Progenitor cell of endocrine pancreas (in vitro differentiated cells): ENCODE measurements at places on chromosomes 5 and 9. TPM values are rescaled to one million over a fixed set of nuclear protein-coding genes. Genes with fewer than 3 reads are reported as not detected.

GRCh38 chr5:68886814-68887213 lies 207.0 kb upstream of the SLC30A5 start:
- no peak overlapping the region for H3K4me3 ChIP-seq
- H3K27ac ChIP-seq, result no peak overlapping the region
- H3K27me3 ChIP-seq, result no peaks in the 10 kb centered on the region
- no peak for DNase-seq
- no peaks in the 10 kb centered on the region for H3K4me1 ChIP-seq
- no peaks in the 10 kb centered on the region for H3K36me3 ChIP-seq

DNA sequence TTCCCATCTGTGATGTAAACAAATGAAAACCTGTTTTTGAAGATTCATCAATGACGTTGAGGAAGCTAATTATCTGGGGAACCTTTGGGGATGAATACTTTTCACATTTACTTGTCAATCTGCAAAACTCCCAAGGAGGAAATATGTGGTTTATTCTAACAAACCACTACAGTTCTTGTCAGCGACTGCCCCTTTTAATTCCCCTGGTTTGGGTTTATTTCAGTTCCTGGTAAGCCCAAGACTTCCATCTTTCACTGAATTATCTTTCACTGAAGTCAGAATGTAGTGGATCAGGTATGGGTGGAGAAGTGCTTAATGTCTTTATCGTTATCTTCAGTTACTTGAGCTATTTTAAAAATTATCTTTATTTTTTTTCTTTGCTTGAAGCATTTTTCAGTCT lies 40.2 kb downstream of the TLR4 start:
- H3K4me1 ChIP-seq, result peaks cover 5% of the 10 kb centered on the region
- H3K27ac ChIP-seq, result no peak overlapping the region
- no peak overlapping the region for H3K4me3 ChIP-seq
- no peaks in the 10 kb centered on the region for H3K36me3 ChIP-seq

DNA sequence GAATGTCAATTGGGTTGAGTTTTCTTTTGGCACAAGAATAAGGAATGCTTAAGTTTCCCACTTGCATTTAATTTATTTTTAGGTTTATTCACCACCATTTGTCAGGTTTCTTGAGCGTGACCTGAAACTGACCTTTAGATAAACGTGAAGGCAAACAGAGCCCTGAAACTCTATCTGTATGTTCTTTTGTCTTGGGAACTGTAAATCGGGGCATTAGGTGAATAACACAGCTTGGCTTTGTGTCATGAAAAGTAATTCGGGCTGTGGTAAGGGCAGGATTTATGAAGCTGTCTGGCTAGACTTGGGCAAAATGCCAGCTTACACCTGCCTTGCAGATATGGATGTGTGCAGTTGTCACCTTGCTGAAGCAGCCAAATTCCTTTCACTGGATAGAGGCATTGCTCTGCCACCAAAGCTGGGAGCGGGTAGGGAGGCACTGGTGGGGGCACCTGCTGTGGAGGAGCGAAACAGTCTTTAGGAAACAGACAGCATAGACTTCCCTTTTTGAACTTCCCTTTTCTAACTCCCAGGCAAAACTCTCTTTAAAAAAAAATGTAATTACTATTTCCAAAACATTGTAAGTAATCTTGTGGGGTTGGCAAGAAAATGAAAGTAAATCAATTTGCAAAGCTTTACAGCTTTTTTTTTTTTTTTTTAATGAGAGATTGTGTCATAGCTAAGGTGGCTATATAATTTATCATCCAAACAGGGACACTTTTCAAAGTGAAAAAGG lies 545.2 kb downstream of the CSNK1G3 start:
- no peak for DNase-seq
- peak overlapping the region; percentile 97 for H3K27ac ChIP-seq
- H3K4me3 ChIP-seq, result peak overlapping the region; percentile 57
- H3K36me3 ChIP-seq, result no peaks in the 10 kb centered on the region
- H3K27me3 ChIP-seq, result no peaks in the 10 kb centered on the region
- peaks cover 54% of the 10 kb centered on the region for H3K4me1 ChIP-seq

- peaks cover 21% of the 10 kb centered on the region for H3K4me1 ChIP-seq
- H3K27me3 ChIP-seq, result peaks cover 14% of the 10 kb centered on the region
- no peak overlapping the region for H3K27ac ChIP-seq
- H3K4me3 ChIP-seq, result no peak overlapping the region
- no peaks in the 10 kb centered on the region for H3K36me3 ChIP-seq
These were observed 29.5 kb upstream of the SMAD5 start for GRCh38 chr5:136103118-136103517.

Gene STPG3
- not detected in 2 replicates for total RNA-seq

- H3K27me3 ChIP-seq, result peaks cover 16% of the 10 kb centered on the region
- H3K27ac ChIP-seq, result no peak overlapping the region
- DNase-seq, result no peak
These were observed 142.2 kb downstream of the SV2C start for GRCh38 chr5:76225336-76225735.

DNA sequence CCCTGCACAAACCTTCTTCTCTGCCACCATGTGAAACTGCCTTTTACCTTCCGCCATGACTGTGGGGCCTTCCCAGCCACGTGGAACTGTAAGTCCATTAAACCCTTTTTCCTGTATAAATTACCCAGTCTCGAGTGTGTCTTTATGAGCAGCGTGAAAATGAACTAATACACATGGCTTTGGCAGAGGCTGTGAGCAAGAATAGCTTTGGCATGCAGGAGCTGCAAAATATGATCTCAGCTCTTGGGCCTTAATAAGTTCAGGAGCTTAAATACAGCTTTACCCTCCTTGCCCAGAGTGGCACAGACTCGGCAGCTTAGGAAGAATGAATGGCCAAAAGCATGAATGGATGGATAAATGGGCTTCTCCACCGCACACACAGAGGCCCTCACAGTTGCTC lies 15.7 kb upstream of the SLC36A1 start:
- DNase-seq, result no peak
- H3K36me3 ChIP-seq, result no peaks in the 10 kb centered on the region
- no peak overlapping the region for H3K4me3 ChIP-seq
- no peak overlapping the region for H3K27ac ChIP-seq

Gene MZB1
- total RNA-seq, result 0.24 and 0.80 TPM in 2 replicates

DNA sequence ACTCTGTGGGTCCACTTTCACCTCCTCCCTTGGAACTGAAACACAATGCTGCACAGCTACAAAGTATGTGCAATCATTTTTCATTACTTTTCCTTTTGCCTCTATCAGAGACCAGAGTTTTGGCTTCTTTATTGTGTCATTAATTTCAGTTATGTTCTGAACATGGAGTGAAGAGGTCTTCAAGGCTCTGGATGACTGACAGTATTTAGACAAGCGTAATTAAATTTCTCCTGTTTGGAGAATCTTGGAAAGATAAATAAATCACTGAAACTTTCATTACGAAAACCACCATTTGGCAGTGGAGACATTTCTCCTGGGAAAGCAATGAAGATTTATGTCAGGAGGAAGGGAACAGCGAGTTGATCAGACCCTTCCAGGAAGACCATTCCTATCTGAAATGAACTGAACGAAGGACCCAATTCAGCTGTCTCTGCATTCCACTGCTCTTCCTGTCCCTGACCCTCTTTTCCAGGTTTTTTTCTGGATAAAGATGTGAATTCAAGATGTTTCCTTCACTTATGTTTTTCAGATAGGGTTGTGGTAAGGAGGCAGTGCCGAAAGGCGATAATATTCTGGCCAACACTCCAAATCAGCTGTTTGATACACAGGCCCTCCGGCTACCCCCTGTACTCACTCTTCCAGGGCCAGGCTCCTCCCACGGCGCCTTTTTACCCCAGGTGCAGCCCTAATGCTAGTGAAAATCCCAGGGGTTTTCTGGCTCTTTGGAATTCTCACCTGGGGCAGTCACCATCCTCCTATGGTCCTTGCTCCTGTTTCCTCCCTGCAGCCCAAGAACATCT lies 77.2 kb upstream of the OSMR start:
- no peak for DNase-seq
- H3K27ac ChIP-seq, result no peak overlapping the region

GRCh38 chr9:137021979-137022661 lies 5.9 kb downstream of the ABCA2 start:
- peaks cover under 1% of the 10 kb centered on the region for H3K27me3 ChIP-seq
- peaks cover under 1% of the 10 kb centered on the region for H3K4me1 ChIP-seq
- DNase-seq, result no peak
- no peak overlapping the region for H3K4me3 ChIP-seq

DNA sequence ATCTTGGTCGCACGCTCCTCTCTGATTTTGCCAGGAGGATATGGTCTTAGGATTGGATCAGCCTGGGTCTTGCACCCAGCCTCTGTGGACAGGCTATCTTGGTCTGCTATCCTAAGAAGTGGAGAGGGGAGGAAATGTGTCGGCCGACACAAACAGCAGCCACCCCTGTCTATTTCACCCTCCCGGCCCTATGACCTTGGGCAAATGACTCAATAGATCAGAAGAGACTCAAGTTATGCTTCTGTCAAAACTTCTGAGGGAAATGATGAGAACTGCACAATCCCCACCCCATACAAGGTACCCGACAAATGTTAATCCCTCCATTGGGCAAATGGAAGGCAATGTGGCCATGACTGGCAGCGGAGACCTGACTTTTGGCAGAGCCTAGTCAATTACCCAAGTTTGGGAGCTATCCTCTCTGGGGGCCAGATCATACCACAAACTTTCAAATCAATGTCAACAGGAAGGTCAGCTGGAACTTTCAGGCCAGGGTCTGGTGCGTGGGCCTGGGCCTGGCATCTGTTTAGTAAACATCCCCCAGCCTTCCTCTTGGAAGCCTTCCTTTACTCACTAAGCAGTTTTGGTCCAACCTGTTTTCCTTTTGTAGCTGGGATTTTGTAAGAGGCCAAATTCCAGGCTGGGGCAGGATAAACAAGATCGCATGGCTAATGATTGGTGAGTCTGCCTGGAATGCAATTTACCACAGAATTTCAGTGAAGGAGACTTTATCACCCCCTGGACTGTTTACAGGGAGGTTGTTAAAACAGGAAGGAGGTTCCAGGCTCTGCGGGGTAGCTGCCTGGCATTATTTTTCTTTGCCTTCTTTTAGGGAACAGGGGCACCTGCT lies 64.2 kb upstream of the CPEB4 start:
- peak overlapping the region; percentile 98 for H3K27ac ChIP-seq
- H3K27me3 ChIP-seq, result no peaks in the 10 kb centered on the region
- H3K36me3 ChIP-seq, result no peaks in the 10 kb centered on the region
- H3K4me3 ChIP-seq, result peak overlapping the region; percentile 37
- peaks cover 42% of the 10 kb centered on the region for H3K4me1 ChIP-seq
- DNase-seq, result peak; percentile 29

- H3K4me3 ChIP-seq, result no peak overlapping the region
- H3K27ac ChIP-seq, result no peak overlapping the region
- H3K36me3 ChIP-seq, result no peaks in the 10 kb centered on the region
- no peak for DNase-seq
- no peaks in the 10 kb centered on the region for H3K4me1 ChIP-seq
These were observed 49.7 kb upstream of the AKNA start for GRCh38 chr9:114437401-114437893.

DNA sequence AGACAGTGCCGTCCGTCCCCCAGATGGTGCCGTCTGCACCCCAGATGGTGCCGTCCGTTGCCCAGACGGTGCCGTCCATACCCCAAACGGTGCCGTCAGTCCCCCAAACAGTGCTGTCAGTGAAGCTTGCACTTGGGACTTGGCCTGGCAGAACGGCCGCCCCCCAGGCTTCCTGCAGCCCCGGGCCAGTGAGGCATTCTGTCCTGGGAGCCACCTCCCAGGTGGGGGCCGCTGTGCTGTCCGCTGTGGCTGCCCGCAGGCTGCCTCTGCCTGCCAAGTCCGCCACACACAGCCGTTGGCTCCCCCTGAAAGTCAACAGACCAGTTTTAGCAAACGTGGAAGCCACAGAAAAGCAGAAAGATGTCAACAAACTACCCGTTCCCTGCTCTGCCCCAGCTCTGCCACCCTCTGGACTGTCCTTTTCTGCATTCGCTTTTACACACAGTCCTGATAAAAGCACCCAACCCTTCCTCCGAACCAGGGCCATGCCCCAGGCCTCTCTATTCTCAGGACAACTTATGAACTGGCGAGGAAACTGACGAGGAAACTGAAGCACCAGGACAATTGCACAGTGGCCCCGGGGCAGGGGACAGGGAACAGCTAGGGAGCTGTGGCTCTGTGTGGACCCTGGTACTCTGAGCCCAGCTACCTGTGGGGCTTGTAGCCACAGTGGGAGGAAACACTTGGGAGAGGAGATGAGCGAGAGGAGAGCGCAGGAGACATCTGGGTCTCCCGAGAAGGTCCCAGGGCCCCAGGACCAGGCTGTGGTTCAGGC lies 39.6 kb upstream of the RXRA start:
- no peaks in the 10 kb centered on the region for H3K36me3 ChIP-seq
- DNase-seq, result no peak
- H3K4me1 ChIP-seq, result peaks cover 10% of the 10 kb centered on the region
- H3K27ac ChIP-seq, result peak overlapping the region; percentile 86

GRCh38 chr9:134357631-134358025 lies 31.4 kb downstream of the RXRA start:
- peaks cover 31% of the 10 kb centered on the region for H3K4me1 ChIP-seq
- H3K27me3 ChIP-seq, result no peaks in the 10 kb centered on the region
- no peak overlapping the region for H3K4me3 ChIP-seq
- H3K27ac ChIP-seq, result peak overlapping the region; percentile 83
- no peaks in the 10 kb centered on the region for H3K36me3 ChIP-seq

DNA sequence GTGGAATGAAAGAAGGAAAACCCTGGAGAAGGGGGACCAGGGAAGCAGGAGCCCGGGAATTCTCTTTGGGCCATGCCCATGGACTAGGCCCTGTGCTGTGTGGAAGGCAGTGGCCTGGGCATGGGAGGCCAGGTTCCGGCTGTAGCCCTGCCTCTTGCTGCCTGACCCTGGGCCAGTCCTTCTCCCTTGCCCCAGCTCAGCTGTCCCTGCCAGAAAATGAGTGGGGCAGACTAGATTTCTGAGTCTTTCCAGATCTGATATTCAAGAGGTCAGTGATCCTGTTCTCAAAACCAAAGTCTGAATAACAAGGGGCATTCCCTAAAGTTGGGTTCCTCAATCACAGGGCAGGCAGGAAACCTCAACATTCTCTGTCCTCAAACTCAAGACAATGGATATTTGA lies 24.8 kb upstream of the CORO2A start:
- H3K4me3 ChIP-seq, result no peak overlapping the region
- H3K4me1 ChIP-seq, result peaks cover 11% of the 10 kb centered on the region
- no peak overlapping the region for H3K27ac ChIP-seq
- DNase-seq, result no peak

DNA sequence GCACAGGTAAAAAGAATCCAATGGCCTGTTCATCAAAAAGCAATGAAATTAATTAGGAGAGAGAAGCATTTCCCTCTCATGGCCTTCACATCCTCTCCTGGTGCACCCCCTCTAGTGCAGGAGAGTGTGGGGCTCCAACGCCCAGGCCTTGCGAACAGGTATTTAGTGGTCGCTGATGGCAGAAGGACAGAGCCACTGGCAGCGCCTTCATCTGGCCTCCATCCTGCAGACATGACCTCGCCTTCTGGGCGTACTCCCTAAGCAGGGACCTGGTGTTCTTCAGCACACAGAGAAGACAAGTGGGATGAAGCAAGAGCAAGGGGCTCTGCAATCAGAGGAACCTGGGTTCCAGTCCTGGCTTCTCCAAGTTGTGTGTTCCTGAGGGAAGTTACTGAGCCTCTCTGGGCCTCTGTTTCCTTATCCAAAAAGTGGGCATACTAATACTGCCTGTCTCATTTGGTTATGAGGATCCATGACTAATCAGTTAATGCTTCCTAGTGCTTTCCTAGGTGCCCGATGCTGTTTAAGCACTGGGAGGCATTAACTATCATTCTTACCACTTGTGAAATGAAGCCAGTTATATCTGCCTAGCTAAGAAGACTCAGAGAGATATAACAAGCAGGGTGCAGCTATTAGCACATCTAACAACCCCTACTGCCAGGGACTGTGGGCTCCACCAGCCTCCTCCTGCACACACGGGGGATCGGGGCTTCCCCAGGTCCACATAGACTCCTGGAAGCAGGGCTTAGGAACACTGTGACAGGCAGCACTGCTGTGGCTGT lies 77.3 kb downstream of the SEMA4D start:
- H3K36me3 ChIP-seq, result peaks cover 7% of the 10 kb centered on the region
- no peak overlapping the region for H3K27ac ChIP-seq
- no peaks in the 10 kb centered on the region for H3K27me3 ChIP-seq
- no peak overlapping the region for H3K4me3 ChIP-seq
